ENCODE measurements at places on chromosomes 7 and 10. TPM values are rescaled to one million over a fixed set of nuclear protein-coding genes. Genes with fewer than 3 reads are reported as not detected.

GRCh38 chr7:158272509-158273137, 315.0 kb downstream of the PTPRN2 start:
- H3K27ac ChIP-seq = 0 out of 2 replicates have a peak overlapping the region, but pooled peaks have one; percentile 9
- no peak overlapping the region for H3K4me3 ChIP-seq
- H3K36me3 ChIP-seq = peaks cover 17% of the 10 kb centered on the region
- H3K4me1 ChIP-seq = peaks cover 7% of the 10 kb centered on the region

Gene SORCS1
- 3.3 TPM for total RNA-seq

- no peak overlapping the region for H3K27ac ChIP-seq
- H3K27me3 ChIP-seq = no peaks in the 10 kb centered on the region
- no peak overlapping the region for H3K4me3 ChIP-seq
These were observed 144.9 kb upstream of the AHR start for GRCh38 chr7:17153536-17153935.

Gene CNNM2
- 27.0 TPM for total RNA-seq

GRCh38 chr10:111551001-111551400, 474.2 kb downstream of the ADRA2A start:
- no peaks in the 10 kb centered on the region for H3K27me3 ChIP-seq
- H3K4me3 ChIP-seq = no peak overlapping the region
- no peaks in the 10 kb centered on the region for H3K36me3 ChIP-seq
- no peak overlapping the region for H3K27ac ChIP-seq
- no peaks in the 10 kb centered on the region for H3K4me1 ChIP-seq

DNA sequence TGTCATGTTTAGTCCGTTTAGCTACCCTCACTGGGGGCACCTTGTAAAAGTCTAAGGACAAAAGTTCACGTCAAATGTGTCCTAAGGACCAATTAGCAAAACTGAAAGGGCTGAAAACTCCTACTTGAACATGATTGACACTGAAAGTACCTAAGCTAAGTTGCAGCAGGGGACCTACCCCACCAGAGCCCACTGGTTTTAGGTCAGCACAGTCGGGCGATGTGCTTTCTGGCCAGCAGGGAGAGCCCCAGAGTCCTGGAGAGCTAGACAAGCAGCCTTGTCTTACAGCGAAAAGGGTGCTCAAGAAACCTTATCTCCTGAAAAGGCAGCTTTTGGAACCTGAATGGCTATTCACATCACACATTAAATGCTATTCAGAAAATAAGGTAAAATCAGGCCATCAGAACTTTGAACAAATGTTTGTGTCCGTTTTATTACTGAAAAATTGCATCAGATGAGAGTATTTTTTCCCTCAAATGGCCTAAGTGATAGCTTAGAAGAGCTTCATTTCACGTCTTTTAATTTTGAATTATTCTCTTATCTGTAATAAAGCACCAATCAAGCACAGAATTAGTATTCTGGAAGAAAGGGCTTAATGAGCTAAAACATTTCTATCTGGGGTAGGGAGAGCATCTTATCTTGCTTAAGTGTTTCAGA, 52.2 kb upstream of the MKI67 start:
- H3K4me1 ChIP-seq = peaks cover 13% of the 10 kb centered on the region
- no peaks in the 10 kb centered on the region for H3K27me3 ChIP-seq
- DNase-seq = peak; percentile 78
- no peak overlapping the region for H3K27ac ChIP-seq
- peaks cover 34% of the 10 kb centered on the region for H3K36me3 ChIP-seq

Gene TRIM56
- total RNA-seq = 23.4 TPM

DNA sequence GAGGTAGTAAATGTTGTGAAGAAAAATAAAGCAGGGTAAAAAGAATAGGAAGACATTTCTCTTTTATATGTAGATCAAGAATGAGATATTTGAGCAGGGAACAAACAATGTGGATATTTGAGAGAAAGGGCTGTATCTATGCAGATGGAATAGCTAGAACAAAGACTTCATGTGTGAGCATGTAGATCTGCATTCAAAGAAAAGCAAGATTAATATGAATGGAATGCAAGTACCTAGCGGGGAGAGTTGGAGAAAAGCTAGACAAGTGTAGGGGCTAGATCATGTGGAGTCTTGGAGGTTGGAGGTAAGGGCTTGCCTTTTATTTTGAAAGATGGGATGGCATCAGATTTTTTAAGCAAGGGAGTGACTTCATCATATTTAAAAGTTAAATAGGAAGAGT, 27.1 kb downstream of the SHOC2 start:
- H3K27ac ChIP-seq = no peak overlapping the region
- no peaks in the 10 kb centered on the region for H3K27me3 ChIP-seq
- H3K4me1 ChIP-seq = peaks cover 44% of the 10 kb centered on the region

GRCh38 chr10:72814099-72814790, 79.3 kb upstream of the OIT3 start:
- no peak overlapping the region for H3K27ac ChIP-seq
- H3K4me3 ChIP-seq = no peak overlapping the region
- DNase-seq = no peak
- H3K4me1 ChIP-seq = 0 out of 2 replicates have a peak, but pooled peaks cover 6% of the 10 kb centered on the region
- no peaks in the 10 kb centered on the region for H3K27me3 ChIP-seq

Gene NPTX2
- 17.0 TPM for total RNA-seq

Gene CNTNAP2
- 63.8 TPM for total RNA-seq

Gene HMX2
- 1.4 TPM for total RNA-seq

DNA sequence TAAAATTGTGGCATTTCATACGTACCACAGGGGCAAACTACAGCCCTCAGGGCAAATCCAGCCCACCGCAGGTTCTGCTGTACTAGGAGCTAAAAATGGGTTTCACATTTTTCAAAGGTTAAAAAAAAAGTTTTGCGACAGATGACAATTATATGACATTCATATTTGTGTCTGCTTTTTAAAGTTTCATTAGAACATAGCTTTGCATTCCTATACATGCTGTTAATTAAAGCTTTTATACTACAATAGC, 758 bp upstream of the PNPLA8 start:
- H3K4me1 ChIP-seq = peaks cover 32% of the 10 kb centered on the region
- no peaks in the 10 kb centered on the region for H3K36me3 ChIP-seq
- DNase-seq = no peak
- no peaks in the 10 kb centered on the region for H3K27me3 ChIP-seq

- H3K4me3 ChIP-seq = peak within 1 kb of the TSS; percentile 89
- peaks cover 10% of the 10 kb centered on the region for H3K4me1 ChIP-seq
- DNase-seq = peak; percentile 50
- no peaks in the 10 kb centered on the region for H3K36me3 ChIP-seq
- no peak within 1 kb of the TSS for H3K27ac ChIP-seq
These were observed at the start of gene PDE1C for GRCh38 chr7:32070406-32071360. PDE1C (minus strand) TSS chr7:32070407.

- no peak overlapping the region for H3K4me3 ChIP-seq
- DNase-seq = no peak
- no peaks in the 10 kb centered on the region for H3K36me3 ChIP-seq
- no peaks in the 10 kb centered on the region for H3K27me3 ChIP-seq
- no peak overlapping the region for H3K27ac ChIP-seq
These were observed 82.8 kb downstream of the HECW1 start for GRCh38 chr7:43195256-43195655.

Gene RAB11FIP2
- total RNA-seq = 11.6 TPM

GRCh38 chr10:22453320-22453719, 108.0 kb downstream of the SPAG6 start:
- 0 out of 2 replicates have a peak, but pooled peaks cover 4% of the 10 kb centered on the region for H3K27me3 ChIP-seq
- H3K4me1 ChIP-seq = no peaks in the 10 kb centered on the region
- H3K4me3 ChIP-seq = no peak overlapping the region

Gene SH2B2
- total RNA-seq = 14.7 TPM

Gene FKBP14
- 23.0 TPM for total RNA-seq

GRCh38 chr10:75460059-75460458, 28.6 kb downstream of the LRMDA start:
- no peaks in the 10 kb centered on the region for H3K36me3 ChIP-seq
- H3K27ac ChIP-seq = no peak overlapping the region
- H3K27me3 ChIP-seq = peaks cover 22% of the 10 kb centered on the region
- peaks cover 61% of the 10 kb centered on the region for H3K4me1 ChIP-seq

GRCh38 chr10:124990671-124991625, 49.0 kb downstream of the ZRANB1 start:
- DNase-seq = no peak
- H3K4me3 ChIP-seq = no peak overlapping the region
- no peaks in the 10 kb centered on the region for H3K27me3 ChIP-seq
- H3K4me1 ChIP-seq = no peaks in the 10 kb centered on the region
- peak overlapping the region; percentile 36 for H3K27ac ChIP-seq

- H3K27ac ChIP-seq = no peak overlapping the region
- peaks cover 54% of the 10 kb centered on the region for H3K36me3 ChIP-seq
- H3K4me1 ChIP-seq = no peaks in the 10 kb centered on the region
- no peak for DNase-seq
- H3K27me3 ChIP-seq = no peaks in the 10 kb centered on the region
- H3K4me3 ChIP-seq = no peak overlapping the region
These were observed 49.5 kb upstream of the DNAAF5 start for GRCh38 chr7:676972-677385.

GRCh38 chr7:74293577-74293908, 4.3 kb downstream of the CLIP2 start:
- H3K4me1 ChIP-seq = peaks cover 54% of the 10 kb centered on the region
- no peak overlapping the region for H3K4me3 ChIP-seq
- peaks cover 13% of the 10 kb centered on the region for H3K36me3 ChIP-seq
- H3K27me3 ChIP-seq = peaks cover 5% of the 10 kb centered on the region

Gene TYW1B
- 5.6 TPM for total RNA-seq

GRCh38 chr7:100585511-100586265, at the start of gene LRCH4:
LRCH4 (minus strand) TSS chr7:100586129; CDS start chr7:100586100, 29 bp downstream.
- peak within 1 kb of the TSS; percentile 99 for H3K4me3 ChIP-seq
- peaks cover 23% of the 10 kb centered on the region for H3K27me3 ChIP-seq
- H3K4me1 ChIP-seq = peaks cover 41% of the 10 kb centered on the region
- no peaks in the 10 kb centered on the region for H3K36me3 ChIP-seq
- peak; percentile 74 for DNase-seq

DNA sequence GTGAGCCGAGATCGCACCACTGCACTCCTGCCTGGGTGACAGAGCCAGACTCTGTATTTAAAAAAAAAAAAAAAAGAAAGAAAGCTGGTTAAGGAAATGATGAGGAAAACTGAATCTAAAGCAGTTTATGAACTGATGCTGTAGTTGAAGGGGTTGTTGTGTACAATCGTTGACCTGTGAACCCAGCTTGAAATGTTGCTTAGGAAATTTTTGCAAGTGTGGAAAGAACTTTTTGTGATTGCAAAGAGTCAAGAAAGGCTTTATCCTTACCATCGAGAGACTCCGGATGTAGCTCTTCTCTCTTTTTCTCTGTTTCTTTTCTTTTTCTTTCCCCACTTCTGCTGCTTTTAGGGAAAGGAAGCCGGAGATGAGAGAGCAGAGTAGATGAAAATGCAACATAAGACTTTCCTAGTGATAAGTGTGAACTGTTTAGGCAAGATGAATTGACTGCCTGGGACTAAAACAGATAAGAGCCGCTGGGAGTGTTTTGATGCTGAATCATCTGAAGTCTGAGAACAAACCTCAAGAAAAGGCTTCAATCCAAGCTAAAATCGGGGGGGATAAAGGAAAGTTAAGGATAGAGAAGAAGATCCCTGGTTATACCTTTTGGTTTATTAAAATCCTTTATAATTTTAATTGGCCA, 69.0 kb downstream of the TAF3 start:
- no peaks in the 10 kb centered on the region for H3K27me3 ChIP-seq
- peaks cover 18% of the 10 kb centered on the region for H3K4me1 ChIP-seq
- no peak overlapping the region for H3K4me3 ChIP-seq
- H3K36me3 ChIP-seq = no peaks in the 10 kb centered on the region
- no peak for DNase-seq

- no peak overlapping the region for H3K27ac ChIP-seq
- no peak overlapping the region for H3K4me3 ChIP-seq
- H3K36me3 ChIP-seq = no peaks in the 10 kb centered on the region
These were observed 126.5 kb downstream of the CUBN start for GRCh38 chr10:17003151-17003550.

GRCh38 chr7:82194016-82194643, 249.4 kb downstream of the CACNA2D1 start:
- H3K4me3 ChIP-seq = no peak overlapping the region
- no peaks in the 10 kb centered on the region for H3K27me3 ChIP-seq
- DNase-seq = no peak
- no peaks in the 10 kb centered on the region for H3K36me3 ChIP-seq
- 0 out of 2 replicates have a peak, but pooled peaks cover 4% of the 10 kb centered on the region for H3K4me1 ChIP-seq

Gene ASZ1
- total RNA-seq = not detected

DNA sequence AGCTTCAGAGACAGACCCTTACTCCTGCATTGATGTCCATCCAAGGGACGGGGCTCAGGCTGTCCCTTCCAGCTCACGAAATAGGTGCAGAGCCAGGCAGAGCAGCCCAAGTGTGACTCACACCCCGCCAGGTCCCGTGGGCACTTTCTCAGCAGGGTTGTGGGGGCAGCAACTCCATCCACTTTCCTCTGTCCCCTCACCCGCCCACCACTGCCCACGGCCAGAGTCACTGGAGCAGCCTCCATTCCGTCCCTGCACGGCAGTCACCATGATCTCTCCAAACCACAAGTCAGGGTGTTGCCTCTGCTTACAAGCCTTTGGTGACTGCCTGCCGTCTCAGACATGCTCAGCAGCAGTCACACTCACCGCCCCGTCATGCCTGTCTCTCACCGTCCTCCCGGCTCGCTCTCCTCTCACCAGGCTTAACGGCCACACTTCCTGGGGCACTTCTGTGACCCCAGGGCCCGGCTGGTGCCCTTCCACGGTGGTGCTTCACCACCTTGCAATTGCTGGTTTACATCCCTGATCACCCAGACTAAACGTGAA, 39.3 kb downstream of the CALML3 start:
- H3K4me3 ChIP-seq = no peak overlapping the region
- no peak overlapping the region for H3K27ac ChIP-seq
- H3K4me1 ChIP-seq = peaks cover 20% of the 10 kb centered on the region
- H3K36me3 ChIP-seq = no peaks in the 10 kb centered on the region
- H3K27me3 ChIP-seq = peaks cover 2% of the 10 kb centered on the region
- DNase-seq = no peak

- no peak for DNase-seq
- H3K27ac ChIP-seq = no peak overlapping the region
- no peaks in the 10 kb centered on the region for H3K27me3 ChIP-seq
- no peak overlapping the region for H3K4me3 ChIP-seq
These were observed 51.8 kb downstream of the HERC4 start for GRCh38 chr10:68023292-68023691.

Gene PLEKHS1
- total RNA-seq = not detected

- no peak overlapping the region for H3K4me3 ChIP-seq
- H3K36me3 ChIP-seq = peaks cover 34% of the 10 kb centered on the region
- peak; percentile 32 for DNase-seq
These were observed 77.4 kb downstream of the DLG5 start for GRCh38 chr10:77849039-77849664.

Measured in WTC11 (cell line).